Stimulated activated naive CD8-positive, alpha-beta T cell treated with anti-CD3 and anti-CD28 coated beads, Interleukin-15, Interleukin-2, amounts not matched to agents 100 U/mL and 50 U/mL, for 24 hours (primary cell): ENCODE measurements at places on chromosomes 5 and 9.

- DNase-seq = peak; percentile 20
Observed at GRCh38 chr5:89313804-89314588, 431.0 kb upstream of the MEF2C start.

GRCh38 chr9:70003901-70004714 is 39.5 kb upstream of the MAMDC2 start:
- DNase-seq = no peak

GRCh38 chr9:87659534-87660419 is 66.1 kb upstream of the CTSL start:
- no peak for DNase-seq

- peak; percentile 22 for DNase-seq
Observed at GRCh38 chr9:129176701-129177442, 1.2 kb downstream of the IER5L start.

DNA sequence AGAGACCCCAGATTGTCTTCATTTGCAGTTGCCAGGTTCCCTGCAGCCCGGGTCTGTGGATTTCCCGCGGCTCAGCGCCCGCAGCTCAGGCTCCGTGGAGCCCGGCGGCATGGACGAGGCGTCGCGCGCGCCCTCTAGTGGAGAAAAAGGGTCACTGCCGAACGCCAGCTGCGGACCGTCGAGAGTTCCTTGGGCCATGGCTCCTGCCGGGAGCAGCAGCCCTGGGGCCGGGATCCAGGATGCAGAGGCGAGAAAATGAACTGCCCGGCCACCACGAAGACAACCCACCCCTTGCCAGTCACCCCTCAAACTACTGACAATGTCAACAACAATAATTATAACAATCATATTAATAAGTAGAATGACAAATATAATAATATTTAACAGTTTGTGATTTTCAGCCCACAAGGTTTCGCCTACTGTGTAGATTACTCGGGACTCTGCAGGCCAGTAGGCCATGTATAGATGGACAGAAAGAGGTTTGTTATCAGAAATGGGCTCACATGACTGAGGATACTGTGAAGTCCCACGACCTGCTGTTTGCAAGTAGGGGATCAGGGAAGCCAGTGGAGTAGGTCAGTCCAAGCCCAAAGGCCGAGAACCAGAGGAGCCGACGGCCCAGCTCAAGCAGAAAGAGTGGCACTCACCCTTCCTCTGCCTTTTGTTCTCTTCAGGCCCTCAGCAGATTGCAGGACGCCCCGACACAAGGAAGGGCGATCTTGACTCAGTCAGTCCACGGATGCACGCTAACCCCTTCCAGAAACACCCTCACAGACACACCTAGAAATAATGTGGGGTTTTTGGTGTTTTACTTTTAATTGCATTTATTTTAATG is 43.1 kb downstream of the BOD1 start:
- DNase-seq = peak; percentile 77
